Activated CD4-positive, alpha-beta T cell treated with anti-CD3 and anti-CD28 coated beads, Interleukin-2, Interleukin-6, amounts not matched to agents 100 ng/mL and 50 ng/mL, durations not matched to agents 16 hours and 8 hours (primary cell): ENCODE measurements at places on chromosomes 7 and 10.
A peak's percentile ranks its signal among the peaks of the same experiment; 100 is the strongest.

DNA sequence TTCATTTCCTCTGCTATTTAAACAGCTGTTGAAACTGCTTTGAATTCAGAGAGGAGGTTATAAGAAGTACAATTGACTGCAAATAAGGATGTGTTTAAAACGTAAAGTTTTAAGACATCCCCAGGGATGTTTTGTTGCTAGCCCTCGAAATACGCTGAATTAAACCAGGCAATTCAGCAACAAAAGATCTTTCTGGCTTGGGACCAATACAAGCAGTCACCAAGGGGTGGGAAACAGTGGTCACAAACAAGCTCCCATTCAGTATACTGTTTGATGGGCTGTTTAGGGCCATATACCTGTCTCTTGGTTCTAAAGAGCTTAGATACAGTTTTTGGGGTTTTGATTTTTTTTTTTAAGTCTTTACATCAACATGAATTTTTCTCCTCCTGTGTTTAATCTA, 446.3 kb upstream of the POT1 start:
- DNase-seq, result no peak

- DNase-seq, result no peak
These were observed 138.1 kb upstream of the ITGB1 start for GRCh38 chr10:33095867-33096815.

GRCh38 chr7:47763063-47763974, 181.4 kb upstream of the TNS3 start:
- no peak for DNase-seq

GRCh38 chr7:130047831-130048230, 3.3 kb downstream of the ZC3HC1 start:
- DNase-seq, result no peak

- no peak for DNase-seq
These were observed 17.4 kb downstream of the TES start for GRCh38 chr7:116227678-116228239.

DNA sequence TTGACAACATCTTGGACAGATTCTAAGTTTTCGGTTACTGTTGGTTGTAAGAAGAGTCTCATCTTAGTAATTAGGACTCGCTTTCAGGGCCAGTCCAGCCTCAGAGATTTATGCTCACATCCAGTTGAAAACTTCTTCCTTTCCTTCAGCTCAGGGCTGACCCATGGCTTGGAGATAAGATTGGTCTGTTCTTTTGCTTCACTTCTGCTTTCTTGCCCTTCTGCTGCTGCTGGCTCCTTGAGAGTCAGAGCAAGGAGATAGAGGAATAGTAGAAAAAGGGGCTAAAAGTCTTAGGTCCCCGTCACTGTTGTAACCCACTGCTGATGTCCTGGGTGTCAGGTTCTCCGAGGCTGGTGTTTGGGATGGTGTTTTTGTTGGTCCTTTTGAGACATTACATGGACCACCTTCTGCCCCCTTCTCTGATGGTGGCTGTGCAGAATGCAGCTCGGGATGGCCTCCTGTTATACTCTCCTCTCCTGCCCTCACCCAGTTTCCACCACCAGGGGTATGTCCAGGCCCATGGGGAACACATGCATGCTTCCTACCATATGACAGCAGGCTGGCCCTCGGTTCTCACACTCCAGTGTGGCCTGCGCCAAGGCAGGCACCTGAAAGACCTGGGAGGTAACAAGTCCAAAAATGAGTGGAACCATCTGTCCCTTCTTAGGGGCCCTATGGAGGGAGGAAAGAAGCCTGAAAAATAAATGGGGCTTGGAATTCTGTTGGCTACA, 67.8 kb upstream of the PCBD1 start:
- no peak for DNase-seq

GRCh38 chr10:15747632-15748031, 27.9 kb upstream of the ITGA8 start:
- DNase-seq, result no peak

GRCh38 chr7:101829374-101829773, 11.9 kb downstream of the CUX1 start:
- DNase-seq, result no peak

GRCh38 chr10:47403446-47404318, 19.6 kb upstream of the ZNF488 start:
- no peak for DNase-seq

DNA sequence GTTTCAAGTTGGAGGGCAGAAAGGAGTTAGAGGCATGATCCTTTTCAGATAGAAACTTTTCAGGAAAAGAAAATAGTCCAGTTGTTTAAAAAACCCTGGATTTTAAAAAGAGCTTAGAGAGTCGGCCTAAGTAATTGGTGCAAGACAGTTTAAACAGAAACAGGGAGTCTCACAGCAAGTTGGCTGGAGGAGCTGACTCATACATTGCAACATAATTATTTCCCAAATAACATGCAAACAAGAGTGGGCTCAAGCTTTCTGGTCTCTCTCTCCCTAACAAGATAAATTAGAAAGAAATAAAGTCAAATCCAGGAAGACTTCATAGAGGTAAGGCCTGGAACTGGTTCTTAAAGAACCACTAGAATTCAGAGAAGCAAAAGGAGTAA, 100.3 kb upstream of the AGBL3 start:
- no peak for DNase-seq

- no peak for DNase-seq
These were observed 71.5 kb downstream of the XPNPEP1 start for GRCh38 chr10:109851616-109852474.

- peak; percentile 50 for DNase-seq
These were observed 109.2 kb downstream of the DPY19L1 start for GRCh38 chr7:34928052-34928451.
